ENCODE measurements at places on chromosomes 4 and X.

GRCh38 chr4:183329244-183329643 lies 7.0 kb upstream of the CLDN24 start:
- no peak for DNase-seq

- DNase-seq: no peak
Measured at GRCh38 chr4:151664289-151664688, 96.5 kb downstream of the GATB start.

DNA sequence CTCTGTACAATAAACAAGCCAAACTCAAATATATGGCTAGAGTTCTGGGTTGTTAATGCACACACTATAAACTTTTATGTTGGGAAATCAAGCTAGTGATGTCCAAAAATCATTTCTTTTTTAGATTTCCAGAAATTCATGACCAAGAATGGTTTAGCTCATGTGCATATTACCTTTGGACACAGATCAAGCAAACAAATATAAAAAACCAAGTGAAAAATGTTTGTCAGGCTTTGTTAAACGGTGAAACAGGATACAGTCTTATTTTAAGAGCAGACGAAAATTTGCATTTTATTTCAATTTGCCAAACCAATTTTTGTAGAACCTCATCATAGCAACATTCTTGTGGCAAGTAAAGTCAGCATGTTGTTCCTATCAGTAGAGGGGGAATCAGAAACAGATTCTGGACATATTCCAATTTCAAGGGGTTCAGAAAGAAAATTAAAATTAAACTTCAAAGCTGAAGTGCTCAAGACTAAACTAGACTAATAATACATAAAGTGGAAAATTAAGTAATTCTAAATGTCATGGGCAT lies 413.6 kb downstream of the TRIML1 start:
- DNase-seq: no peak

DNA sequence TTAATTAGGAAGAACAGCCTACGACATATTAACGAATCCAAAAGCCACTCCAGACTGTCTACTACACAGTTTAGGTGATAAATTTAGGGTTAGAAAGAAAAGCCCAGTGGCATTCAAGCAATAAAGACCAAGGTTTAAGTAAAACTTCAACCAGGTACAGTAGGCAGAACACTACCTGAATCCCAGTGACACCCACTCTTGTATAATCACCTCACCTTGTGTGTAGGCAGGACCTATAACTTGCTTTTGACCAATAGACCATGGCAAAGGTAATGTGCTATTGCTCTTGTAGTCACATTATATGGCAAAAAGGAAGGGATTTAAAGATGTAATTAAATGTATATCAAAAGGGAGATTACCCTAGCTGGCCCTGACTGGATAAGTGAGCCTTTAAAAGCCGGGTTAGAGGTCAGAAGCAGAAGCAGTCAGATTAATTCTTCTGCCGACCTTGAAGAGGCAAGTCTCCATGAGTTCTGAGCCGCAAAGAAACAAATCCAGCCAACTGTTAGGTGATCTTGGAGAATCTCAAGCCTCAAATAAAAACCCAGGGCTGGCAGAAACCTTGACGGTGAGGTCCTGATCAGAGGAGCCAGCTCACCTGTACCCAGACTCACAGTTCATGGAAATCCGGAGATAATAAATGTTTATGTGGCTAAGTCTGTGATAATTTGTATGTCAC lies 8.8 kb downstream of the FSTL5 start:
- no peak for DNase-seq

- no peak for DNase-seq
Measured at GRCh38 chrX:115892056-115892708, 278.4 kb upstream of the AGTR2 start.

- no peak for DNase-seq
Measured at GRCh38 chrX:20639115-20639514, 372.4 kb upstream of the RPS6KA3 start.

- DNase-seq: no peak
Measured at GRCh38 chrX:72071213-72071612, 60.5 kb downstream of the RTL5 start.

GRCh38 chrX:31323658-31324057 lies 251.8 kb upstream of the FTHL17 start:
- no peak for DNase-seq

GRCh38 chr4:56148428-56148827 lies 199.7 kb downstream of the CEP135 start:
- no peak for DNase-seq

DNA sequence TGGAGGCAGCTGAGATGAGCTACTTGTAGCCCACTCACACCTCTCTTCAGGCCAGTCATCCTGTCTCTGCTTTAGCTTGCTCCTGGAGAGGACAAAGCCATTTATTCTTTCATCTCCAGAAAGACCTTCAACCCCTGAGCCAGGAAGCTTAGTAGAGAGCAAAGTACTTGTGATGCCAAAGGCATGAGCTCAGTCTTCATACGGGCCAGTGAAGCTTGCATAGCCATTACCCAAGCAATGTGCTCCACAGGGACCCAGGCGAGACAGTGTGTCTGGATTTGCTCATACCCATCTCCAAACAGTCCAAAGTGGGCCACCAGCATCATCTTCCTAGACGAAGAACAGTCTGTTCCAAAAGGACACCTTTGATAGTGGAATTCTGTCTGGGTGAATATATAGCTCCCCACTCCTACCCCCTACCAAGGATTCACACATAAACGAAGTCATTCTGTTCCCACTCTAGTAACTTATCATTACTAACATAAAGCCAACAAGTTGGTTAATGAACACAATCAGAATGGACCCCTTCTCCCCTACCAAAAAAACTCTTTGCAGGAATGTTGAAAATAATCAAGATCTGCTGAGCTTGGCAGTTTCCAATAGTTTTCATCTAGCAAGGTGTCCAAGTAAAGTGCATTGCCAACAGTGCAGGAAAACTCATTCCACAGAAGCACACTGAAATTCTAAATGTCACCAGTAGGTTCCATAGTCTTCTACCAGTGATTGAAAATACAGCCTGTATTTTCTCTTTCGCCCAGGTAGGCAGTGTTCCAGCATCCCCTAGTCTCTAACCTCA lies 6.7 kb downstream of the TNMD start:
- no peak for DNase-seq

DNA sequence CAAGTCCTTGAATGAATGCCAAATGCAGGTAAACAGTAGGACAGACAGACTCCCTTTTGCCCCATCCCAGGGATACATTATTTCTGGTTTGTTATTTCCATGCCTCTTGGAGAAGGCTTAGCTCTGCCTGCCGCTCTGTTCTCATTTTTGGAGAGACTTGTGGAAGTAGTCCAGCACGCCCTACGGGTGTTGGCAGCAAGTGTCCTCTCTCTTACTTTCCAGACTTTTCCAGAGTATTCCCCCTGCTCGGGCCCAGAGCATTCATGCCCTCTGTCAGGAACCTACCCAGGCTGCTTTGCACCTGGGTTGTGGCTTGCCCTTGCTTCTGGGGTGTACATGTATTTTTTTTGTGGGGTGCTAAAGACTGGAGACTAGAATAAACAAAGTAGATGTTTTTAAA lies 15.3 kb downstream of the SLC34A2 start:
- no peak for DNase-seq

GRCh38 chrX:19846995-19847790 lies 40.2 kb downstream of the SH3KBP1 start:
- DNase-seq: no peak

GRCh38 chr4:45043911-45044310 lies 317.6 kb upstream of the GNPDA2 start:
- no peak for DNase-seq

- no peak for DNase-seq
Measured at GRCh38 chrX:111490688-111491087, 20.8 kb upstream of the SERTM2 start.

GRCh38 chr4:23153076-23153475 lies 460.3 kb downstream of the GBA3 start:
- no peak for DNase-seq

DNA sequence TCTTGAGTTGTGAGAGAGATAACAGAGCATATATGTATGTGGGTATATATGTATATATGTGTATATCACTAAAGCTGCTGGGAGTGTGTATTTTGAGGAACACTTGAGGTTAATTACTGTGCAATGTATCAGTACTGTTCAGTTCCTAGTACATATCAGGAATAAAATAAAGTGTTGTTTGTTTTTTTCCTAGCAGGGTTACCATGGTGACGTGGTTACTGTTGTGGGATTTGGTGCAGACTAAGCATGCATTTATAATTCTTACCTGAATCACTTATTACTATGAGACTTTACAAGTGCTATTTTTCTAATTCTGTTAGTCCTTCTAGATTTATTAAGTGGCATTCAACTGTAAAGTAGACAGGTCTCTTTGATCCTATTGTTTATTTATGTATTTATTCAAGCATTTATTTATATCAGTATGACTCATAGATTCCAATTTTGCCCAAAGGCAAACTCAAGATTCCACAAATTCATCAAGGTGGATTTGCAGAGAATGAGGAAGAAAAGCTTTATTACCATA lies 26.9 kb upstream of the BEX4 start:
- no peak for DNase-seq

GRCh38 chr4:147037069-147037468 lies 91.4 kb upstream of the TTC29 start:
- no peak for DNase-seq

GRCh38 chr4:152996111-152996571 lies 60.0 kb downstream of the FHDC1 start:
- no peak for DNase-seq

DNA sequence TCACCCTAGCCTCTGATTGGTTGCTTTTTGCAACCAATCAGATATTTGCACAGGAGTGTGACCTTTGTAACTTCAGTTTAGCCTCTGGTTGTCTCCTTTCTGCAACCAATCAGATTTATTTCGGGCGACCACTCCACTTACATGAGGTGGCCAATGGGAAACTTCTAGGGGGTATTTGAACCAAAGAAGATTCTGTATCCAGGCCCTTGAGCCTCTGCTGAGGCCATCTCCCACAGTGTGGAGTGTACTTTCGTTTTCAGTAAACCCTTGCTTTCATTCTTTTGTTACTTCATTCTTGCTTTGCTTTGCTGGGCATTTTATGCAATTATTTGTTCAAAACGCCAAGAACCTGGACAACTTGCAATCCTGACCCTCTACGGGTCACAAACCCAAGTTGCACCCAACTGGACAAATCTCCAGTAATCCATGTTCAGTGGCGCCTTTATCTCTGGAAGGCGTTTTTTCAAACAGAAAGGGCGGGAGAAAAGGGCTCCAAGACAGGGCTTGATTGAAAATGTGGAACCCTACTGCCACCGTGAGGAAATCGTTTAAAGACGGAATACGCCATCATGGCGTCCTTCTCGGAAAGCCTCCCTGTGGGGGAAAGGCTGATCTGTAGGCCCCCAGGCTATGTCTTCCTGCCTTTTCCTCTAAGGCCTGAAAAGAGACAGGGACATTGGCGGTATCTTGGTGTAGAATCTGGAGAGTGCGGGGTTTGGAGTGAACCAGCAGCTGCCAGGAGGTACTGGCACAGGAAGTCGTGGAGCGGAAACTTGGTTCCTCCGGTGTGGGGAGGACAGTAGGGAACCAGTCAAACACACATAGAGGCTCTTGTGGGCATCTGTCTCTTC lies 184.6 kb downstream of the OR13H1 start:
- DNase-seq: no peak

DNA sequence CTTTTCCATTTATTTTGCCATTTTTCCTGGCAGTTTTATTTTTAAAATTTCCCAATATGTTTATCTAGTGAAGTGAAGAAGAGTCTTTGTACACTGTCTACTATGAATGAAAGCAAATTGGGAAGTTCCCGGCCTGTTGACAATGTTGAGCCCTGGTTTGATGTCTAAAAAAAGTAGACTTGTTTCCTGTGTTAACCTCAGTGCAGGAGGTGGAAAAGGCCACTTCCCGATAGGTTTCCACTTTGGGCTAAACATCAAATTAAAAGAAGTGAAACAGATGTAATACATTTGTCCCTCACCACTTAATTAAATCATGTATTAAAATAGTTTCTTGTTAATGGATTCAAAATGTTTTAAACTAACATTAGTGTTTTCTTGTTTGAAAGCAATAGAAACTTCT lies 30.0 kb downstream of the BBS12 start:
- no peak for DNase-seq

GRCh38 chr4:25313201-25313895 lies 774 bp downstream of the ZCCHC4 start:
- DNase-seq: no peak

DNA sequence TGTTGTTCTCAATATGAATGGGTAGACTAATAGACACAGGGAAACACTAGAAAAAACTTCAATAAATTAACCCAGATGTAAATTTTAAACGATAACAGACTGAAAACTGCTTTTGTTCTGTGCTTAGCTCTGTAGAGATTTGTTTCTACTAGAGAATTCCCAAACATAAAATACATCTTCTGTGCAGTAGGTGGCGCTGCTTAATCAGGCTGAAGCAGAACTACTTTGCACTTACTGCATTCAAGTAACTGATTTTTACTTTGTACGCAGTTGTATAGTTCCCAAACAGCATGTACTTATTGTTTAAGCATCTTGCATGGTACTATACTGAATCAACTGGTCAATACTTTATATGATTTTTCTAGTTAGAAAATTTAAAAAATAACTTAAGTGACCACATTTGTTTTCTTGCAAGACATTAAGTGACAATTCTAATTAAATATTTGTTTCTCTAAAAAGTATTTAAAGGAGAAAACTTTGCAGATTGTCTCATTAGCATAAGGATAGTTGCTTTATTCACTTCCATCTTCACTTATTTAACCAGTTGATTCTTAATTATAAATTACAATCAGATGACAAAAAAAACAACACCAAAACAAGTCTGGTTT lies 490.6 kb downstream of the IL15 start:
- DNase-seq: peak; percentile 46

GRCh38 chr4:173522160-173522950 lies 7.7 kb downstream of the HAND2 start:
- DNase-seq: no peak
